ENCODE measurements at places on chromosomes 16 and 17.

- DNase-seq = no peak
Measured at GRCh38 chr16:57022445-57022844, 33.1 kb downstream of the NLRC5 start.

DNA sequence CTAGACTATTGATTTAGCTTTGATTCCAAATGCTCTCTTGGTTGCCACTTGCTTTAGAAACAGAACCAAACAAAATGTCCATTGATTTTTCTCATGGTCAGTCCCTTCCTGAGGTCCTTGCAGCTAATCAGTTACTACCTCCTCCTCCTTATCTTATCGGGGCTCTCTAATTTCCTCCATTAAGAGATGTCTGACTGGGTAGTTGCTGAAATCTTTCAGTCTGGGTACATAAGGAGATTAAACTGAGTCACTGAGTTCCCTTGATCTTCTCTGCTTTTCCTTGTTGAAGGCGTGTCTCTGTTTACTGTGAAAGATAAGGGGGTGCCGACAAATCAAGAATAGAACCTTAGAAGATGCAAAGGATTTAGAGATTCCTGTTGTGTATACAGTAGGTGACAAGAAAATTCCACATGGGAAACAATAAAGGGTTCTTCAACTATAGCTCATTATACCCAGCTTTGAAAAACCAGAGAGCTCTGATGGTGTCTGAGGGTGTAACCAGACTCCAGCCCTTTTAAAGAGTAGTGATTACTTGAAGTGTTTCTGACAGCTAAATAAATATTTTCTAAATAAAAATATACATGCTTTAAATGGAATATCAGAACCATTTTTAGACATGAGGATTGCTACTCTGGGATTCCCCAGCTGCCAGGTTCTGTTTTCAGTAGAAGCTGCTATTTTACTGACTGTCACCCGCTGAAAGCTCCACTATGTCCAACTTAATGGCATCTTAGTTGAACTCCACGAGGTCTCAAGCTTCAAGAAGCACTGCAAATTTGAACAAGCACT lies 791.3 kb upstream of the SOX9 start:
- DNase-seq = no peak

DNA sequence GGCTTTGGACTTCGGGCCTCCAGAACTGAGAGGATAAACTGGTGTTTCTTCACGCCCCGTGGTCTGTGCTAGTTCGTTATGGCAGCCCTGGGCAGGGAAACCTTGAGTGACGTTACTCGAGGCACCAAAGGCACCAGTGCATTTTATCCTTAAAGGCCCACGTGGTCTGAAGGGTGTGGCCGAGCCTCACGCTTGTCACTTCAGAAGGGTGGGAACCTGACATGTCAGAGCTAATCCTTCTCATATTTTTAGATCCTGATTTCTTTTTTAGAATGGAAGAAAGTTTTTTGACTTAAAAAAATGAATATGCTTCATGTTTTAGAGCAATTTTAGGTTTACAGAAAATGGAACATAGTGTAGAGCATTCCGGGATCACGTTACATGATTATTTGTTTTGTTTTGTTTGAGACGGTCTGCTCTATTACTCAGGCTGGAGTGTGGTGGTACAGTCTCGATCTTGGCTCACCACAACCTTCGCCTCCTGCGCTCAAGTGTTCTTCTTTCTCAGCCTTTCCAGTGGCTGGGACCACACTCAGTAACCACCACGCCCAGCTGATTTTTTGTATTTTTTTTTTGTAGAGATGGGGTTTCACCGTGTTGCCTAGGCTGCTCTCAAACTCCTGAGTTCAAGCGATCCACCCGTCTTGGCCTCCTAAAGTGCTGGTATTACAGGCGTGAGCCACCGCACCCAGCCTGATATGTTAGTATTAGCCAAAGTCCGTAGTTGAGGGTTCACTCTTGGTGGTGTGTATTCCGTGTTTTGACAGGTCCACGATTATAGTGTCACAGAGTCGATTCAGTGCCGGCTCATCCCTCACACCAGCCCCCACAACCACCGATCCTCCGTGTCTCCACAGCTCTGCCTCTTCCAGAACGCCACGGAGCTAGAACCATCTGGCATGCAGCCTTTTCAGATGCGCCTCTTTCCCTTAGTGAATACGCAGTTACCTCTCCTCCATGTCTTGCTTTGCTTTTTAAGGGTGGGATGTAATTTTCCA lies 47.9 kb downstream of the RAB11FIP3 start:
- DNase-seq = no peak

DNA sequence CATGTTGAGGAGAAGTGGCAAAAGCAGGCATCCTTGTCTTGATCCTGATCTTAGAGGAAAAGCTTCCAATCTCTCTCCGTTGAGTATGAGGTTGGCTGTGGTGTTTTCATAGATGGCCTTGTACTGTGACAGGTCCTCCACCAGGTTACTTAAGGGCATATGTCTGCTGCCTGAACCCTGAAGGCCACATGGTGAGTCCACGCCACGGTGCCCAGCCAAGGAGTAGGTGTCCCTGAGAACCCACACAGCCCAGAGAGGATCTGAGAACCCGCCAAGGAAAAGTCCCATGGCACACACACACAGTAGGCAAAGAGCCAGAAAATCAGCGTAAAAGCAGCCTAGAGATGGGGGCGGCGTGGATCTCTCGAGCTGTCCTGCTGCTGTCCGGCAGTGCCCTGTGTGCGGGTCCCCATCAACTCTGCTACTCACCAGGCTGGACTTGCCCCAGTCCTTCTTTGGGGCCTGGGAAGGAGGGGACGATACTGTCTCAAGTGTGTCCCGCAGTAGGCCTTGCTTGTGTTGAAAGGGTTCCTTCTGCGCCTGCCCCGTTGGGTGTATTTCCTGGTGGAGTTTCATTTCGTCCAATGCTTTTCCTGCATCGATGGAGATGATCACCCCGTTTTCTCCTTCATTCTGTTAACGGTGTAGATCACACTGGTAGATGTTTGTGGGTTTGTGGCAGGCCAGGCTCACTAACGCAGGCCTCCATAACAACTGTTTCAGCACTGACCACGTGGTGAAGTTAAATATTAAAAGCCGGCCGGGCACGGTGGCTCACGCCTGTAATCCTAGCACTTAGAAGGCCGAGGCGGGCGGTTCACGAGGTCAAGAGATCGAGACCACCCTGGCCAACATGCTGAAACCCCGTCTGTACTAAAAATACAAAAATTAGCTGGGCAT lies 90.8 kb upstream of the DNAH17 start:
- DNase-seq = no peak

DNA sequence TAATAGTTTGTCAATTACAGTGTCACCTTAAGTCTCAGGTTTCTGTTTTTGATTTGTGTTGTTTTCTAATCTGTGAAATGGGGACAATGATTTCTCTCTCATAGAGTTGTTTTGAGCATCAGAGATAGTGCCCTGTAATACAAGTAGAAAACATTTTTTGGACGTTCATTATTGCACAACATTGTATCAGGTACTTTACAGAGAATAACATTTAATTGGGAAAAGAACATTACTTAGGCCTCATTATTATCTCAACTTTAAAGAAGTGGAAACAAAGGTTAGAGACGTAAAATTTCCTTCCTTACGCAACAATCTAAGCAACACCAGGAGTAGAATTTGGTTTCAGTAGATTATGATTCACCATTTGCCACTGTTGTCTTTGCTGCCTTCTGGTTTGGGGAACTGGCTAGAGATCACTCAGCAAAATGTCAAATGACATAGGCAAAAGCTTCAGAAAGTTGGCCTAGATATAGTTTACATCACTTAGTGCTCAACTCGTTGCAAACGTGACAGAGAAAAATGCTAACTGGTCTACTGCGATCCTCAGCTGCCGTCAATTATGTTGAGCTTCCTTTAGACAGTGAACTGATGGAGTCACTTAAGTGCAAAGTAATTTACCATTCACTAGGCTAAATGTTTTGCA lies 1026.8 kb downstream of the CDH11 start:
- DNase-seq = no peak

DNA sequence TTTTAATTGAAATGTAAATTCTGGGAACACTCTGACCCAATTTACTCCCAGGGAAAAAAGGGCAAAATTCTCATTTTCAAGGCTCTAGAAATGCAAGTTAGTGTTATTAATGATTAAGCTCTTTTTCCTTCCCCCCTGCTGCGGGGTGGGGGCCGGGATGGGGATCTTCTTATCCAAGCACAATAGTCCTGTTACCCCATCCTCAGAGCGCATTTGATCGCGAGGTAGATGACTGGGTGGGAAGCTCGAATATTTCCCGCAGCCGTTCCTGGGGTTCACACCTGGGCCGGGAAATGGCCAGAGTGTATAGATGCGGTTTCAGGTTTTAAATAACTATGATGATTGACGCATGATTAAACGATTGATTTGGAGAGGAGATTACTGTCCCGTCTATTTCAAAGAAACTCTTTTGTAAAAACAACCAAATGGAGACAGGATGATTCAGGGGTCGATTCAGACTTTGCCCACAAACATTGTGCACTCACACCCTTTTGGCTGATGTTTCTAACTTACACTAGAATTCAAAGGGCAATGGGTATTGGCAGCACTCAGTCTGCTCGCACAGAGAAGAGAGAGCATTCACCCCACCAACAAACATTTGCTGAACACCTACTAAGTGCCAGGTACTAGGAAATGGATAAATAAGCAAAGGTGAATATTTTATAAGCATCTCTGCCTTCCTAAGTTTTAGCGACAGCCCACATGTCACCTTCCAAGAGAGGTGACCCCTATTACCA lies 55.0 kb downstream of the SALL1 start:
- DNase-seq = no peak

DNA sequence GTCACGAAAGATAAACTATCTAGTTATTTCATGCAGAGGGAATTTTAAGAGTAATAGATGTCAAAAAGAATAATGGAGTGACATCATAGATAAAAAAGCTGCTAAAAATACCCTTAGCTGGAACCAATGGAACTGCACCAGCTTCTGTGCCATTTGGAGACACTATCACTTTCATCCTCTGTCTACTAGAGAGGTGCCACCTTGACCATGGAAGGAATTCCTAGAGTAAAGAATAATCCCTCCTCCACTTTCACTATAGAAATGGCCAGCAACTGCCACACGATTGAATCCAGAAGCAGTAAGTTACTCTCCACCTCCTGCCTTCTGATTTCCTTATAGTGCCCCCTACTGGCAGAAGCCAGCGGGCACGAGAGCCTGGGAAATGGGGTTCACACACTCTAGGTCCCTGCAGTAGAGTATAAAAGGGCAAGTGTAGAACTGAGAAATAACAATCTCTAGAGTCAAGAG lies 2.8 kb upstream of the ALDH3A2 start:
- DNase-seq = no peak

- no peak for DNase-seq
Measured at GRCh38 chr16:9053006-9053601, 38.3 kb upstream of the HAPSTR1 start.

DNA sequence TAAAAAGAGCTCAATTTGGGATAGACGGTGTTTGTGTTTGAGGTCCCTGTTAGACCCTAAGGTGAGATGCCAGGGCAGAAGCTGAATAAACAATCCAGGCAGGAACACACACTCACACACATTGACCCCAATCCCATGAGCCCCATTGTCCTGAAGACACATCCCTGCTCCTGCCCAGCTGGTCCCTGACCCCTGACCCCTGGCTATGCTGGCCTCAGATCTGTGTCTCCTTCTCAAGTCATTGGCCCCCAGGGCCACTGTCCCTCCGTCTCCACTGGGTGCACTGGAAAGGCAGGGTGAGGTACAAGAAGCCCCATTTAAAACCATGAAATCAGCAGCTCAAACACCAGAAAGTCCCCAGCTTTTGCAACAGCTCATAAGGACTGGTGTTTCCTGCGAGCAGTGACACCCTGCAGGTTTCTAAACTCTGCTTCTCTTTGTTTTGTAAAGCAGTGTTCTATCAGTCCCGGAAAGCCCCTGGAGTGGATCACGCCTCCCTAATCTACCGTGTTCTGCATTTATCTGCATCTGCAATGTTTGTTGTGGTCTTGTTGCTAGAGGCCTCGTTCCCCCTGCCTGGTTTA lies 18.0 kb upstream of the ASGR2 start:
- DNase-seq = no peak

DNA sequence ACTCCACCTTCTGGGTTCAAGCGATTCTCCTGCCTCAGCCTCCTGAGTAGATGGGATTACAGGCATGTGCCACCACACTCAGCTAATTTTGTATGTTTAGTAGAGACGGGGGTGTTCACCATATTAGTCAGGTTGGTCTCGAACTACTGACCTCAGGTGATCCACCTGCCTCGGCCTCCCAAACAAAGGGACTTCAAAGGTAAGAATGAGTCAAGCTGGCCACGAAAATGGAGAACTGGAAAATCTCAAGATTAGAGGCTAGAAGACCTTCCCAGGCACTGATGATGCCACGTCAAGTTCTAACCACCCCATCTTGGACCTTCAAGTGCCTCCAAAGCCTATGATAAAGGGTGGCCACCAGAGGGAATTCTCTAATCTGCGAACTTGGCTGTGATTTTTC lies 1.3 kb upstream of the CCL15 start:
- DNase-seq = no peak

- no peak for DNase-seq
Measured at GRCh38 chr17:80976701-80977100, 14.9 kb upstream of the CHMP6 start.

DNA sequence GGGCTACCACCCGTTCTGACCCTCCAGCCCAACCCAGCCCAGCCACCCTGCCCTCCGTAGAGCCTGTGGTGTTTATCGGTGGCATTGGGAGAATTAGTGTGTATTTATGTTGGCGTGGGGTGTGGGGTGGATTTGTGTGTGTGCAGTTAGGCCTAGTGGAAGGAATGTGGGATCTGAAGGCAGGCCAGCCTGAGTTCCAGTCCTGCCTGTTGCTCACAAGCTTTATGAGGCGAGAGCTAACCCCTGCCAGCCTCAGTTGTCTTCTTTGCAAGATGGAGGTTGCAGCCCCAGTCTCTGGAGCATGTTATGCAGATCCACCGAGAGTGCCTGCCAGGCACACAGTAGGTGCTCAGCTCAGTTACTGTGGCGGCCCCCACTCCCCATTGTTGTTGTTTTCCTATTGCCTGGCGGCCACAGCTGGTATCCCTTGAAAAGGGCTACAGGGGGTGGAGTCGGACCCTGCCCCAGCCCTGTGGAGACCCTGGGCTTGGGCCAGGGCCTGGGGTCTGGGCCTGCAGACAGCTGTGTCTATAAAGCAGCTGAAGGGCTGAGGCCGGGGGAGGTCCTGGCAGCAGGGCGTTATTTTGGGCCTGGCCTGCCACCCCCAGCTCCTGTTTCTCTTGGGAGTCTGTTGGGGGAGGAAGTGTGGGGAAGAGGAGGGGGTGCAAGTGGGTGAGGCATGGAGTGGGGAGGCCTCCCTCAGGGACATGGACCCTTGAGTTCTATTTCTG lies 5.1 kb downstream of the ERBB2 start:
- no peak for DNase-seq

GRCh38 chr16:52518884-52519283 lies 28.1 kb downstream of the TOX3 start:
- DNase-seq = no peak

Data from activated gamma-delta T cell (primary cell).